CD4-positive, alpha-beta T cell treated with Interleukin-6 for 4 hours (primary cell): ENCODE measurements at places on chromosomes 3 and 15.

DNA sequence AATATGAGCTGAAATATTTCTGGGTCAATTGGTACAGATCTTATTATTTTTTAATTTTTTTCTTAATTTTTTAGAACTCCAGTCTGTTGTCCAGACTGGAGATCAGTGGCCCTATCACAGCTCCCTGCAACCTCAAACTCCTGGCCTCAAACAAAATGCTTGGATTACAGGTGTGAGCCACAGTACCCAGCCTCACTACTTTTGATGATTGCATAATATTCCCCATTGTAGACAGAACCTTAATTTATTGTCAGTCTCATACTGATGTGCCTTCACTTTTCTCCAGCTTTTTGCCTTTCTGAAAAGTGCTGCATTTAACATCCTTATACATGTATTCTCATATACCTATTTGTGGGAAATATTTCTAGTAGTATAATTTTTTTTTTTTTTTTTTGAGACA, 144.9 kb downstream of the LIPC start:
- DNase-seq, result no peak

- DNase-seq, result peak; percentile 4
Observed at GRCh38 chr15:84685304-84685703, 27.3 kb upstream of the NMB start.

DNA sequence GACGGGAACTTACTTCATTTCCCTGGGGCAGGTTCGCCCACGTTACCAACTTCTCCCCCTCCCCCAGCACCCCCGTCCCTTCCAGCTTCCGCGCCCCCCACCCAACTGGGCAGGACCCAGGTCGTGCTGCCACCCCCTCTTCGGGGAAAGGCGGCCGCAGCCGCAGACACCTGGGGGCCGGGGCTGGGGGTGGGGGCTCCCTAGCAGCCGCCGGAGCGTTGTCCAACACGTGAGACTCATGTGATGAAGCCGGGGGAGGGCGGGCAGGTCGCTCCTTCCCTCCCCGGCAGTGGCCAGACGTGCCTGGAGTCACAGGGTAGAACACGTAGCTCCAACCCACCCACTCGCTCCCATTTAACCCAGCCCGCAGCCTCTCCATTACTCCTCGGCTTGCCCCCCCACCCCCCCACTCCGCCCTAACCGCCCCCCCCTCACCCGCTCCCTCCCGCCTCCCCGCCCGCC, 240 bp upstream of the BHLHE40 start:
- DNase-seq, result peak; percentile 88

GRCh38 chr3:3189102-3189727, 9.7 kb upstream of the CRBN start:
- no peak for DNase-seq

DNA sequence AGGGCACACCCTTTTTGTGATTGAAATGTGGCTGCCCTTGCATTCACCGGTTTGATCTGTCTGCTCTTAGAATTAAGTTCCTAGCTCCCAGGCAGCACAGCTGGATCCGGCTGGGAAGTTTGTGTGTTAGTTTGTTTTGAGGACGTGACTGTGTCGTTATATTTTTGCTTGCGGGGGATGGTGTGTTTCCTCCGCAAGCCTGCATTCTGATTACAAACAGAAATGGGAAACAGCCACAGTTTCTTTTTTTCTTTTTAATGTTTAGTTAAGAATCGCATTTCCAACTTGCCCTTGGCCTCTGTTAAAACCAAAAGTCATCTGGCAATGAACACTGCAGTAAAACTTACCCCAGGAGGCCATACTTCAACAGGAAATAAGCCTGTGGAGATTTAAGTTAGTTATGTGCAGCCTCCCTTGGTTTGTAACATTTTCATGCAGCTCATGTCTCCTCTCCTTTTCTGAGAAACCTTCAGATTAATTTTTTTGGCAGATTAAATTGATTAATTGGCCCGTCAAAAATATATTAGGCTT, 888 bp downstream of the TMOD3 start:
- no peak for DNase-seq

GRCh38 chr3:137121704-137122314, 164.0 kb downstream of the IL20RB start:
- DNase-seq, result no peak

- no peak for DNase-seq
Observed at GRCh38 chr15:61605343-61605742, 376.2 kb upstream of the RORA start.

GRCh38 chr15:76935620-76936019, 4.1 kb downstream of the RCN2 start:
- no peak for DNase-seq

- peak; percentile 15 for DNase-seq
Observed at GRCh38 chr15:65790694-65791334, 1.3 kb downstream of the DENND4A start.

DNA sequence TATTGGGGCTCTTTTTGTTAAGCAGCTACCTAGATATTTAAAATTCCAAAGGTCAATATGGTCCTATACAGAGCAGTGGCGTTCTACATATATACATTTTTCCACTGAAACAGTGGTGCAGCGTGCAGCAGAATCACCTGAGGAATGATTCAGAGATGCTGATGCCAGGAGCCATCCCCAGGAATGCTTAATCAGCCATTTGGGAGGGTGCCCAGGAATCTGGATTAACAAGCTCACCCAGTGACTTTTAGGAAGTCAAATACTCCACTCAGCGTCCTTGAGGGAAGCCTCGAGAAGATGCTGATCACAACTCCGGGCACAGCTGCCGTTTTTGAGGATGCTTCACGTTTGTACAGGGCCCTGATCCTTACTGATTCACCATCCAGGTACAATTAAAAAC, 82.6 kb upstream of the ARHGEF3 start:
- no peak for DNase-seq

GRCh38 chr3:138629526-138629925, 21.0 kb downstream of the FAIM start:
- DNase-seq, result no peak

- no peak for DNase-seq
Observed at GRCh38 chr3:174340624-174341587, 518.2 kb upstream of the NAALADL2 start.

DNA sequence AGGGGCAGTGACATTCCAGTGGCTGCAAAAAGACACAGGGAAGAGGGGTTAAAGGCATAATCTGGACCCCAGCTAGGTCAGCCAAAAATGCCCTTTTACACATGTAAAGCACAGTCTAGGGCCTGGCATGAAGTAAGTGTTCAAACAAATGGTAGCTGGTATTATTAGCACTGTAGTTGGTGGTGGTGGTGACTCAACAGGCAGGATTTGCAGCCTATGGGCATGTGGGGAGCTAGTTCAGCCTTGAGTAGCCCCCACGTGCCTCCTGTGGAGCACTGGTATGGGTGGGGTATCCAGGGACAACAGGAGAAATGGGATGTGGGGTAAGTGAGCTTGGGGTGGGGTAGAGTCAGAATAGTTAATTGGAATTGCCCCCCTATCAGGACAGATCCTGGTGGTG, 27.6 kb downstream of the DNASE1L3 start:
- no peak for DNase-seq

- DNase-seq, result no peak
Observed at GRCh38 chr15:64614519-64614918, 154.1 kb downstream of the ZNF609 start.

GRCh38 chr3:38696034-38696433, 46.5 kb upstream of the SCN5A start:
- DNase-seq, result no peak

DNA sequence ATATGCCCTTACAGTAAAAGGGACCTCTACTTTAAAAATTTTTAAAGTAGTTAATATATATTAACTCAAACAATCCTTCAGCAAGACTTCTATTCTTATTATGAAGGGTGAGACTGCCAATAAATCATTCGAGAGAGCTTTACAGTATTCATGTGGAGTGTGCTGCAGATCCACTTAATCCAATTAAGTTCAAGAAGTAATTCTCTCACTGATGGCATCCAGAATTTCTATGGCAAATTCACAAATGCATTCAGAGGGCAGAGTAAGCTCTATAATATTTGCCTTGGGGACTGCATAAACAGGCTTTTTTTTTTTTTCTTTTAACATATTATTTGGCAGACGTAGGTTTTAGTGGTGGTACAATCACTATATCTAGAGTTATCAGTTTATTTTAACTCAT, 692.0 kb downstream of the NLGN1 start:
- no peak for DNase-seq

DNA sequence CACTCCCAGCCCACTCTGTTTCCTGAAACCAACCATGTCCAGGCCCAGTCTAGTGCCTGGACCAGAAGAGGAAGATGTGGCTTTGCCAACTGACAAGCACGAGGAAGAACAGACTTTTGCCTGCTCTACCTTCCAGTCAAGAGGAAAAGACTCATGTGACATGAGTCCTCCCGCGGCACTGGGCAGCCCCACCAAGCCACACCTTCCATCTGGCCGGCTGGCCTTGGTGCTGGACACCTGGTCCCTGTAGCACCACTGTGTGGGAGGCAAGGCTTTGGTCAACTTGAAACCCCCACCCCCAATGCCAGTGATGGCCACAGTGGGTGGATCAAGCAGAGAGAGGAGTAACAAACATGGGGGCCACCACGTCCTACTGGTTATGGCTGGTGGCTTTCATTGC, 12.5 kb downstream of the CHDH start:
- no peak for DNase-seq

DNA sequence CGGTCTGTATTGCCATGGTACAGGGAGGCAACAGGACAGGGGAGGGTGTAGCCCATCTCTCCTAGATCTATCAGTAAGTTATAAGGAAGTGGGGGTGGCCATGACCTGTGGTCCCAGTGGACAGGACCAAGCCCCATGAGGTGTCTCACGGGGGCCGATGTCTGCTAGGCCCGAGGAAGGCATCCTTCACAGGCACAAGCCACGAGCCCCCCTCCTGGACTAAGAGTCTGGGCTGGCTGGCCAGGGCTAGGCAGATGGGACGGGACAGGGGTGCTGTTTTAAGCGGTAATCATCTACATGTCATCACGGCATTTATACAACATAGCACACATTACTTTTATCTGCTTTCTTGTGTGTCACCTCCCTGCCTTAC, 2.6 kb upstream of the TBC1D2B start:
- DNase-seq, result no peak

DNA sequence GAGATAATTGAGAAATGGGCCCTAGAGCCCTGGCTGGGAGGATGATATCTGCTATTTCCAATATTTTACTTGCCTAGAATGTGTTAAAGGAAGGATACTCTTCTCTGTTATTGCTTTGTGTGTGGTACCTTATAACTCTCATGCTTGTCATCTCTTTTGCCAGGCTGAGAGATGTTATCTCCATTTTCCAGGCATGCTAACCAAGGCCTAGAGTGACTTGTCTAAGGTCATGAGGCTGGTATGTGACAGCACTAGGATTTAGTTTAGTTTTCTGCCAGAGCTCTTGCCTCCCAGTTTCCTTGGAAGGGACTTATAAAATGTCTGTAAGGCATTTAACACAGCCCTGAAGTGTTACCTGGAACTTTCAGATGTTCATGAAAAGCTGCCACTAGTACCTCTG, 1.4 kb downstream of the CLK3 start:
- DNase-seq, result no peak

GRCh38 chr3:73280746-73281145, 219.3 kb downstream of the EBLN2 start:
- DNase-seq, result no peak

DNA sequence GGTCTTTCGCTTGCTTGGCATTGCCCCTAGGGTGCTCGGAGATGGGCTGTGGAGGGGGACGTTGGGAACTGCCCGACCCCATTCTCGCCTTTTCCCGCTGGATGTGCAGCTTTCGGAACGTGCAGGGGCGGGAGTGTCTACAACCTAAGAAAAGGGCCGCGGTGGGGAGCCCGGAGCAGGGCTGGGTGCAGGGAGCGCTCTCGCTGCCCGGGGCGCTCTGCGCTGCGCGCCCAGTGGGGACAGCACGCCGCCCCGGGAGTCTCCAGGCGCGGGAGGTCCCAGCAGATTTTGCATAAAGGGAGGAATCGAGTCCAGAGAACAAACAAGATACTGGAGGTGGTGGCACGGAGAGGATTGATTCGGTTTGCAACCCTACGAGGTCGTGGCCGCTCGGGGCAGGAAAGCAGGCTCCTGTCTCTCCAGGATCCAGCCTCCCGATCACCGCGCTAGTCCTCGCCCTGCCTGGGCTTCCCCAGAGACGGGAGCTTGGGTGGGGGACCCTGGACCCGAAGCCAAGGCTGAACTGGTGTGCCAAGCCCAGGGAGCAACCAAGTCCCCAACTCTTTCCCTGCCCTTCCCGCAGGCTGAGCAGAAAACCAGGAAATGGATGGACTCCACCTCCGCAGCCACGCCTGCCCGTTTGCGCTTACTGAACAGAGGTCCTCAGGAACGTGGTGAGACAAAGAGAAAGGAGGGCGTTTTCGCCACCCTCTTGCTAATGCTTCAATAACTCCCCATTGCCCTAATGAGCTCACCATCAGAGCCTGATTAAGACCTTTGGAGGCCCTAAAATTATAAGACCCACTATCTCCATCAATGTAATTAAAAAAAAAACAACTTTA, 59.7 kb downstream of the NOX5 start:
- no peak for DNase-seq

GRCh38 chr3:140249188-140249587, 314.2 kb downstream of the CLSTN2 start:
- no peak for DNase-seq

DNA sequence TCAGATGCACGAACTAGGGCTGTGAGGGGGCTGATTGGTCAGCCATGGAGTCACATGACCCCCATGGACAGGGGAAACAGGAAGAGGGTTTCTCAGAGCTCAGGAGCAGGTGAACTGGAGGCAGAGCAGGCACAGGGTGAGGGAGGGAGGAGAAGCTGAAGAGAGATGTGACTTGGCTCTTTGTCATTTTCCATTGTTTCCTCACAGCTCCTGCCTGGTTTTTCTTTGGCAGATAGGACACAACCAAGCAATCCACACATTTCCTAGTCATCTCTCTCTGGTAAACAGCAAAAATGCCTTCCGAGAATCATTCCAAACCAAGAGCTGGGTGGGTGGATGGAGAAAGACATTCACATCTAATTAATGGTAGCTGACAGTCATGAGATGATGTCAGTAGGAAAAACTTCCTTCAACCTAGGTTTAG, 43.4 kb upstream of the LMCD1 start:
- DNase-seq, result no peak

GRCh38 chr3:145581694-145582093, 579.3 kb downstream of the PLOD2 start:
- DNase-seq, result no peak

- no peak for DNase-seq
Observed at GRCh38 chr3:73752338-73752737, 127.6 kb upstream of the PDZRN3 start.

DNA sequence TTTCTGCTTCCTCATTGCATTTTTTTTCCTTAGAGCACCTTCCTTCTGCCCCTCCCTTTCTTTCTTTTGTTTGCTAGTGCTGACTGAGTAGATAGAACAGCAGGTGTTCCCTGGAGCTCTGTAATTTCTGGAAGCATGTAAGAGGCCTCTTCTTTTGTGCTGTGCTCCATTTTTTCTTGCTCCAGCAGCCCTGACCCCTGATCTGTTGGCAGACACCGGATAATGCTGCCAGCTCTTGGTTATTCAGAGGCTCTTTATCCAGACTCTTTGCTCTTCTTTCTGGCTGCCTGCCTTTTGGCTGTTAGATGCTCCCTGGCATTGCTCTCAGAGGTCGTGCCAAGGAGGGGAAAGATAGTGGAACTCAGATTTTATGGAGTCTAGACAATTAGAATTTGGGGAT, 104.4 kb upstream of the RBMS3 start:
- no peak for DNase-seq

GRCh38 chr3:71525391-71525790, 58.1 kb downstream of the FOXP1 start:
- DNase-seq, result no peak

GRCh38 chr3:167450675-167451074, 23.2 kb downstream of the SERPINI2 start:
- DNase-seq, result no peak
